Fibroblast of the aortic adventitia (primary cell): ENCODE measurements at places on chromosomes 11 and 22. TPM values are rescaled to one million over a fixed set of nuclear protein-coding genes. Genes with fewer than 3 reads are reported as not detected.

GRIA4 gene
- under 0.01 and 1.2 TPM in 2 replicates for total RNA-seq

OOSP4A gene
- total RNA-seq: not detected in 2 replicates

TIGD3 gene
- 0.27 TPM in 1 of 2 replicates, not detected in the other for total RNA-seq

OR52H1 gene
- 0.41 and 0.81 TPM in 2 replicates for total RNA-seq

OR51L1 gene
- total RNA-seq: 0.33 TPM in 1 of 2 replicates, not detected in the other

TRIM49 gene
- not detected in 2 replicates for total RNA-seq

GNAZ gene
- total RNA-seq: 1.3 and 3.1 TPM in 2 replicates

SPON1 gene
- total RNA-seq: 3.5 and 42.9 TPM in 2 replicates

OR10G7 gene
- not detected in 2 replicates for total RNA-seq

CALCA gene
- not detected in 2 replicates for total RNA-seq

IGF2 gene
- 3.3 and 4.2 TPM in 2 replicates for total RNA-seq

NCAM1 gene
- total RNA-seq: 3.0 and 23.6 TPM in 2 replicates

TMEM191C gene
- total RNA-seq: 0.08 and 0.45 TPM in 2 replicates

CLTCL1 gene
- total RNA-seq: 4.6 and 7.1 TPM in 2 replicates

ZMAT5 gene
- 10.6 and 17.2 TPM in 2 replicates for total RNA-seq

OR52A1 gene
- total RNA-seq: not detected in 2 replicates

CD6 gene
- total RNA-seq: not detected in 2 replicates

SLC37A2 gene
- 0.08 and 0.63 TPM in 2 replicates for total RNA-seq

OVOL1 gene
- not detected in 2 replicates for total RNA-seq

NFAM1 gene
- not detected in 2 replicates for total RNA-seq

CD3D gene
- total RNA-seq: not detected in 2 replicates

NAALAD2 gene
- 3.7 and 7.9 TPM in 2 replicates for total RNA-seq

CNTN5 gene
- 0.90 TPM in 1 of 2 replicates, not detected in the other for total RNA-seq

ZP1 gene
- not detected in 2 replicates for total RNA-seq

OR5B21 gene
- total RNA-seq: not detected in 2 replicates

LIF gene
- 0.57 and 6.2 TPM in 2 replicates for total RNA-seq

TBC1D10A gene
- total RNA-seq: 12.9 and 24.1 TPM in 2 replicates

NXPE2 gene
- total RNA-seq: 0.09 TPM in 1 of 2 replicates, not detected in the other

SNX32 gene
- 1.6 and 3.3 TPM in 2 replicates for total RNA-seq
